ENCODE measurements at places on chromosomes 4 and X.

DNA sequence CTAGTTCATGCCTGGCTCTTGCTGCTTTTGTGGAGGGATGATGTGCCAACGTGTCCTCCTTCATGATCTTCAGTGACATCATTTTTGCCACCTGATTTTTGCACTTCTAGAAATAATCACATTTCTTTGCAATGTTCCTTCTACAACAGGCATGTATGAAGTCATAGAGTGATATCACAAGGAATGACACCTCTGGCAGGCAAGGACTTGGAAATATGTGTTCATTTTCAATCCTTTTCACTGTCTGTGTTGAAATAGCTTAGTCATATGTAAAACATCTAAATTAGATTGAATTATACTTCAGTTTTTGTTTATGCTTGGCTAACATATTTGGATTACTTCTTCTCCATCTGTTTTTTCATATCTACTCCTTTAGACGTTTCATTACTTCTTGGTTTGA is 221.2 kb upstream of the STK26 start:
- DNase-seq, result no peak

DNA sequence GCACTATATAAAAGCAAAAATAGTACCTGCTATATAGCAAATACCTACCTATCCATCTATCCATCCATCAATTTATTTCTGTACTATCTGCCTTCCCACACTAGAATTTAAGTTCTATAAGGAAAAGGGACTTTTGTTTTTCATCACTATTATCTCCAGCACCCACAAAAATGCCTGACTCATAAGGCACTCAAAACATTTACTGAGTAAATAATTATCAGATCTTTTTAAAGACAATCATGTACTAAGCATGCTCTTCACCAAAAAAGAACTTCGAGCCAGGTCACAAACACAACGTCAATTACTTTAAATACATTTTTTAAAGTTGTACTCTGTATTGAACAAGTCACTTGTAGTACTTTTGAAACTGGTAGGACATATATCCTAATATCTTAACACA is 119.9 kb downstream of the FBXW7 start:
- DNase-seq, result no peak

DNA sequence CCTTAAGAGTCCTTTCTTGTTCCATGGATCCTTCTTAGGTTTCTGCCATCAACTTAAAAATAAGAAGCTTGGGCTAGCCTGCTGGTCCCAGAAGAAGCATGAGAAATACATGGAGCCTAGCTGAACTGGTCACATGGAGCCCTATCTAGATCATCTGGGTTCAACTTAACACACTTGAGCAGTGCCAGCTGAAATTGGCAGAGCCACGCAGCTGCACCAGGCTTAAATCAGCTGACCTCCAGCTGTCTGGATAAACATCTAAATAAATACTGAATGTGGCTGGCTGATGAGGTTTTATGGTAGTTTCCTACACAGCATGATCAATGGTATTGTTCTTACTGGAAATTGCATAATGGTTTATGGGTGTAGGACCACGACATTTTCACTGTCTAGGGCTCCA is 598.4 kb upstream of the FAM241A start:
- DNase-seq, result no peak

GRCh38 chr4:122377352-122377751 is 1.5 kb upstream of the ADAD1 start:
- no peak for DNase-seq

- no peak for DNase-seq
These were observed 261.8 kb downstream of the CAMK2D start for GRCh38 chr4:113499696-113500095.

- DNase-seq, result peak; percentile 26
These were observed 423 bp downstream of the RPL39 start for GRCh38 chrX:119790977-119791436.

GRCh38 chrX:18210470-18210869 is 10.2 kb downstream of the BEND2 start:
- DNase-seq, result no peak

GRCh38 chr4:128517096-128517738 is 229.6 kb upstream of the PGRMC2 start:
- no peak for DNase-seq

GRCh38 chr4:185335579-185335978 is 60.1 kb downstream of the LRP2BP start:
- no peak for DNase-seq

DNA sequence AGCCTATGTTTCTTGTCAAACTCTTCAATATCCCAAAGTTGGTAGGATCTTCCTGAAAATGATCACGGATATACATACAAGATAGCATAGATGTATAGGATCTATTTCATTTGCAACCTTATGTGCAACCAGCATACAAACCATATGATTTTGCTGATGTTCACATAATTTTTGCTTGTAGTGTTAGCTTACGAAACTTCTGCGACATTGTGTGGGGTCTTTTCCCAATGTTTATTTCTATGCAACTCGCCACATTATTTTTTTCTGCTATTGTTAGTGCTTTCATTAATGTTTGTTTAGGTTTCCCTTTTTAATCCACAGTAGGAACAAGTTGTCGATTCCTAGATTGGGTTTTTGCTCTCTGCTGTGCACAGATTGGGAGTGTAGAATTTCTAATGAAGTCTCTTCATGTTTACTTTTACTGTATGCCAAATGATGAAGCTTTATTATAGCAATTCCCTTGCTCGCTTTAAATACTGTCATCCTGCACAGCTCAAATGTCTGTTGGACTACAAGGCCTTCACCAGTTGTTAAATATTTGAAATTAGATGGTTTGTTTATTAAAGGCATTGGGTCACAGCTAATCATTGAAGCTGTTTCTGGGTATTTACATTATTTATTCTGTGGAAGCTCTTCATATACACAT is 257.6 kb upstream of the PCDH7 start:
- DNase-seq, result no peak

DNA sequence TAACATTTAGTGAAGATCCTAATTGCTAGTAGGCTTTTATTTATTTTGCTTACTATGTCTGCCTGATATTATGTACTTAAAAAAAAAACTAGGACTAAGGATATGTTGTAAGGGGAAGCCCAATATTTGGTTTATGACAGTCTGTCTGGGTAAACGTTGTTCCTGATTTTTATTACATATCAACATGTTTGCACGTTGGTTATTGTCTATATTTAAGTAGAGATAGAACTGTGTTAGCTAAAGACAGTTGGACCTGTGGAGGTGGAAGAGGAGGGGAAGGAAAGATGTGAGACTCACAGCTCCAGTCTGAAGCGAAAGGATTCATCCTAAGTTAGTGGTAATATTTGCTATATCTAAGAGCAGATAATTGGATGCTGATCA is 90.3 kb downstream of the TMEM131L start:
- DNase-seq, result no peak

GRCh38 chr4:173651651-173652282 is 121.7 kb upstream of the HAND2 start:
- no peak for DNase-seq

- DNase-seq, result no peak
These were observed 42.2 kb downstream of the SMIM10L2A start for GRCh38 chrX:135463937-135464336.

GRCh38 chr4:76696109-76696508 is 201.8 kb downstream of the SOWAHB start:
- no peak for DNase-seq

DNA sequence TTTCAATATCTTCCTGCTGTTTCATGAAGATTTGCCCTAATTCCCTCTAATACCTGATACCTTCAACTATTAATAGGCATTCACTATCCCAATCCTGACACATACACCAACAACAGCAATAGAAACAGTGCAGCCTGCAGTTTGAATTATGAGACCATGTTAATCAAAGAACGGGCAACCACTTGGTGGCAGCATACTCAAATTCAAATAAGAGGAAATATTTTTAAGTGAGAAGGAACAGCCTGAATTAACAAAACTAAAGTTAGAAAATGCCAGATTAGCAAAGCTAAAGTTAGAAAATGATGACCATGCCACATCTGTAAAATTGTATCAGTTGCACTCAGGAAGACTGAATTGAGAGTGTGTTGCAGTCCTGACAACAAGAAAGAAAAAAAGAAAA is 204.9 kb downstream of the SMARCA1 start:
- peak; percentile 1 for DNase-seq

GRCh38 chr4:105352826-105353225 is 121.0 kb downstream of the PPA2 start:
- no peak for DNase-seq

- no peak for DNase-seq
These were observed 79.7 kb downstream of the SNCA start for GRCh38 chr4:89757154-89757719.

DNA sequence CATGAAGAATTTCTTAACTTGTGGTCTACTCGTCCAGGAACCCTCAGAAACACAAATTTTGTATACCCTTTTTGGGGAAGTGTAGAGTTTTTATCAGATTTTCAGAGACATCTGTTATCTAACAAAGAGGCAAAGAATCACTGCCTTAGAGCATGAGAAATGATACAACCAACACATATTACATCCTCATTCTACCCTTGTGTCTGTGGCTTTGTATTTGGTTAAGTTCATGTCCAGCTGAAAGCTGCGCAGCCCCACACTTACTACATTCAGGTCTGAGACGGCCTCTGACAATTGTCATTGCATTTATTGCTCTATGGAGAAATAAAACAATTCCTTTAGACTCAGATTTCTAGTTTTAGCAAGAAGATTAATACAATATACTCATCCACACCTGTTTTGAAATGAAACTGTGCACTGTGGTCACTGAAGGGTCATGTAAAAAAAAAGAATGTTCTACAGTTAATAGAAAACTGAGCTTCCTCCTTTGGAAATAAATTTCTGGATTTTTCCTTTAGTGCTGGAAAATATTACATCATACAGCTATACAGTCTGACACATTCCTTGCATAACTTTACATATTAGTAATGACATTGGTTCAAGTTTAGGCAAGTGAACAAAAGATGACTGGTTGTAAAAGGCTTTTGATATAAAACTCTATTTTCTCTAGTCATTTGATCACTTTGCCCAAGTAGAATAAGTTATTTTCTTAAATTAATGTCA is 39.8 kb downstream of the GLRB start:
- DNase-seq, result no peak

DNA sequence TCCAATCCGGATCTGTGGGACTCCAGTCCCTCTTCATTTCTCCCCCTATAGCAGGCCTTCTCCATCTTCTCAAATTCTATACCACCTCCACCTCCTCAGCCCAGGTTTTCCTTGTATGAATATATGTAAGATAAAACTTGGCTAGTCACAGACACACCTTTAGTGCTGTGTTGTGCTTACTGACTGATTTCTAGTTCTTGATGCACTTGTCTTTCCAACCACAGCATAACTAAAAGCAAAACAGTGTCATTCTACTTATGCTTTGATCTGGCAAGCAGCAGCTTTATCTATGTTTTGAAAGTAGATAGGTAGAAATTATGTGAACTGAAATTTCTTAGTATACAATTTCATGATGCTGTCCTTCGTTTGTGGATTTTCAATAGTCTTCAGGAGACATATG is 47.5 kb downstream of the CCNI start:
- DNase-seq, result no peak

DNA sequence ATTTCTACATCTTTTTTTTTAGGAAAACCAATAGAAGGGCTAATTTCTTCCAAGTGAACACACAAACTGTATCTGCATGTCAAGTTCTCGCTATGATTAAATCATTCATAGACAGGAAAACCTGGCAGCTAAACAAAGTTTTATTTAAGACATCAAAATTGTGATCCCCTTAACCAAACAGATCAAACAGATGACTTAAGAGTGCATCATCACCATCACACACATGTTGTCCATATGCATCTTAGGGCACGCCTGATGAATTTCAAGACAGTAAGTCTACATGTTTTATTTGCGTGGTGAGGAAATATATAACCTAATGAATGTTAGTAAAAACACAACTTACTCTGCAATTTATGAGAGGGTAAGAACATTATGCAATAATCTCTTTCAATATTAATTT is 317.0 kb upstream of the ANXA10 start:
- no peak for DNase-seq

DNA sequence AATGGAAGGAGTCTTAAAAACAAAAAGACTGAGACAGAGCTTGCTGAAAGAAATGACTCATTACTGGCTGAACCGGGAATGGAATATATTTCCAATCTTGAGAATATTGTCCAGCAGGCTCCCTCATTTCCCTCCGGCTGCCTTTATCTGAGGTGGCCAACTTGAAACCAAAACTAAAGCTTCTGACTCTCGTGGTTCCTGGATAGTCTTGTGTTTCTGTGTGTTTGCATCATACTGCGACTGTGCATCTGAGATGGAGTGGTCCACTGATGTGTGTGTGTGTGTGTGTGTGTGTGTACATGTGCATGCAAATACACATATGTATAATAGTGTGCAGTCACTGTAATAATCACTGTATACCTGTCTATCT is 145.6 kb upstream of the SCML1 start:
- peak; percentile 20 for DNase-seq

DNA sequence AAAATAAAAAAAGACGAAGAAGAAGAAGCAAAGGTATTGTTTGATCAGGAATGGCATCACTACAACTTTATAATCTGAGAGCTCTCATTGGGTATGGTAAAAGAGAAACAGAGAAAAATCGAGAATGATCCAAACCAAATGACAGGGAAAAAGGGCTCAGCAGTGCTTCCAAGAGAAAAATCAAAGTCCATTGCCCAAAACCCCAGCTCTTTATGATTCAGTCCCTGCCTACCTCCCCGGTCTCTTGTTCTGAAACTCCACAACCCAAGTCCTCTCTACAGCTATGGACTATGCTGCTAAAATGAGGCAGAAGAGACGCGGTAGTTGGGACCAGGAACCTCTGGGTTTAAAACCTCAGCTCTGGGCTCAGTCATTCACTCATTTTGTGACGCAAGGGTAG is 341.1 kb upstream of the PPARGC1A start:
- DNase-seq, result no peak

GRCh38 chr4:45716093-45716492 is 407.8 kb downstream of the GABRG1 start:
- DNase-seq, result no peak

GRCh38 chr4:146029939-146030710 is 91.5 kb upstream of the ZNF827 start:
- peak; percentile 16 for DNase-seq

GRCh38 chrX:19555683-19556082 is 40.4 kb upstream of the MAP3K15 start:
- DNase-seq, result no peak

GRCh38 chrX:136941396-136942337 is 61.1 kb upstream of the RBMX start:
- DNase-seq, result no peak

- no peak for DNase-seq
These were observed 234.4 kb upstream of the HS3ST1 start for GRCh38 chr4:11663114-11663513.

- no peak for DNase-seq
These were observed 75.3 kb downstream of the DHRSX start for GRCh38 chrX:2425286-2426071.

DNA sequence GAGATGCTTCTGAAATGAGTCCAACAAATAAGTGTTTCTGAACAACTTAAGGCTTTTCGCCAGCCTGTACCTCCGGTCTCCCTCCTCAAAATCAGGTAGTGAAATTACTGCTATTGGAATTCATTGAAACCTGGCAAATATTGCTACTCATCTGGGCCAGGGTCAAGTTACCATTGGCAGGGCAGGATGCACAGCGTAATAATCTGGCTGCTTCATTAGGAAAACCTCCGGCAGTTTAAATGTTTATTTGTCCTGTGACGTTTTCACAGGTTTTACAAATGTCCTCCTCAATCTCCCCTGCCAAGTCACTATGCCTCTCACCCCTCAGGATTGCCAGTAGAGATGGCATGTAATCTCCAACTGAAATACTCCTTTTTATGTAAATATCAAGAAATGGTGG is 92.6 kb upstream of the KDR start:
- no peak for DNase-seq

GRCh38 chr4:36241771-36242170 is 2.5 kb downstream of the ARAP2 start:
- DNase-seq, result no peak

GRCh38 chr4:25814301-25815136 is 48.3 kb downstream of the SEL1L3 start:
- DNase-seq, result no peak

Measured in Calu3 (cell line).